ENCODE measurements at places on chromosomes 1 and 21.

- DNase-seq, result no peak
Measured at GRCh38 chr1:25815208-25816111, 4.3 kb upstream of the MTFR1L start.

GRCh38 chr1:25167269-25168192, 64.8 kb downstream of the SYF2 start:
- DNase-seq, result no peak

GRCh38 chr1:151408891-151409290, 9.5 kb downstream of the PSMB4 start:
- no peak for DNase-seq

GRCh38 chr1:79741720-79742421, 735.3 kb upstream of the ADGRL4 start:
- DNase-seq, result no peak

DNA sequence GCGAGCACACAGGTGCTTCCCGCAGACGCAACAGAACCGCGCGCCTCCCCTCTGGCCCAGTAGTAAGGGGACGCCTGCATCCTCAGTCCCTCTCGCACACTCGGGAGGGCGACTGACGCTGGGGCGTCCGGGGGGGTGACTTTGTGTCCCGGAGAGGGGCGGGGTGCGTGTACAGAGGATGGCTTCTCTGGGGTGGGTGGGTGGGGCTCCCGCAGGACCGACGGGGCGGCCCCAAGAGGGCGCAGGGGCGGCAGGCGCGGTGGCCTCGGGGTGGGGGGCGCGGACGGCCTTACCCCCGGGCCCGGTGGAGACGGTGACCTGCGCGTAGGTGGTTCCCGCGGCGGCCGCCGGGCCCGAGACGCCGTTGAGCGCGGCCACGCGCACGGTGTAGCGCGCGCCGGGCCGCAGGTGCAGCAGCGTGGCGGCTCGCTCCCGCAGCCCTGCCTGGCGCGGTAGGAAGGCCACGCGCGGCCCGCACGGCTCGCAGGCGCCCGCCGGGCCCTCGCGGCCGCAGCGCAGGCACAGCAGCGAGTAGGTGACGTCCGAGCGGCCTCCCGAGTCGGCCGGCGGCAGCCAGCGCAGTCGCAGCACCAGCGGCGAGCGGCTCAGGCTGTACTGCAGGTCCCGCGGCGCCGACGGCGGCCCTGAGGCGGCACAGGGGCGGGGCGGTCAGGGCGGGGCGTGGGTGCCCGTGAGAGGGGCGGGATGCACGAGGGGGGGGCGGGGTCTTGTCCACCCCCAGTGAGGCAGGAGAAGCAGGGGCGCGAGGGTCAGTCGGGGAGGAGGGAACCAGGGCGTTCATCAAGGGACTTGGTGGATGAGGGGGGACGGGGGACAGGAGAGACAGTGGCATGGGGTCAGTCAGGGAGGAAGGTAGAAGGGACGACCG, 12.1 kb downstream of the EPHA10 start:
- DNase-seq, result no peak

- peak; percentile 53 for DNase-seq
Measured at GRCh38 chr1:61287014-61287413, 204.7 kb downstream of the NFIA start.

DNA sequence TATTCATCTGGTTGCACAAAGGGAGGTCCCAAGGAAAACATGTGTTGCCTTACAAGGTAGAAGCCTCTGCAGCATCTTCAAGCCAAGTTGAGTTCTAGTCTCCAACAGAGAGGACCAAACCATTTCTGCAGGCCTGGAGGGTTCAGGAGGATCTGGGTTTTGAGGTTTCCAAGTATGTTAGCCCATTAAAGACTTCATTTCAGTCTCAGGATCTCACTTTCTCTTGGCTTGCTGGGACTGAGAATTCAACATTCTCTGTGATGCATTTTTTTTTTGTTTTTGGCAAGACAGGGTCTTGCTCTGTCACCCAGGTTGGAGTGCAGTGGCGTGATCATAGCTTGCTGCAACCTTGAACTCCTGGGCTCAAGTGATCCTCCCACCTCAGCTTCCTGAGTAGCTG, 8.8 kb upstream of the MYOCOS start:
- no peak for DNase-seq

DNA sequence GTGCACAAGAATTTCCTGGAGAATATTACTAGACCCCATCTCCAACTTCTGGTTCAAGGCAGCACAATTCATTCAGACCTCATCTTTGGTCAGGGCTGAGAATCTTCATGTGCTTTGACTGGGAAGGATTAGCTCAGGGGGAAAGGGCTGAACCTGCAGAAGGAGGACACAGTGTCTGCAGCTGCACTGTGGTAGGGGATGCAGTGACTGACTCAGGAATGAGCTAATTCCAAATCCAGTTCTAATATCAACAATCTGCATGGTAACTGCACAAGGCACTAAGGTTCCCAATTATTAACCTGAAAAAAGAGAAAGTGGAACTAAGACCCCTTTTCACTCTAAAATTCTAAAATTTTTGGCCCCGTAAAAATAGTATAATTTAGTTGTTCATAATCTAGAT, 31.6 kb downstream of the TTLL7 start:
- no peak for DNase-seq

GRCh38 chr1:17119076-17119772, at the start of gene PADI2:
PADI2 (minus strand) TSS chr1:17119451; CDS start chr1:17119371, 80 bp downstream.
- peak; percentile 35 for DNase-seq

- DNase-seq, result no peak
Measured at GRCh38 chr1:80143361-80143760, 1136.8 kb upstream of the ADGRL4 start.

DNA sequence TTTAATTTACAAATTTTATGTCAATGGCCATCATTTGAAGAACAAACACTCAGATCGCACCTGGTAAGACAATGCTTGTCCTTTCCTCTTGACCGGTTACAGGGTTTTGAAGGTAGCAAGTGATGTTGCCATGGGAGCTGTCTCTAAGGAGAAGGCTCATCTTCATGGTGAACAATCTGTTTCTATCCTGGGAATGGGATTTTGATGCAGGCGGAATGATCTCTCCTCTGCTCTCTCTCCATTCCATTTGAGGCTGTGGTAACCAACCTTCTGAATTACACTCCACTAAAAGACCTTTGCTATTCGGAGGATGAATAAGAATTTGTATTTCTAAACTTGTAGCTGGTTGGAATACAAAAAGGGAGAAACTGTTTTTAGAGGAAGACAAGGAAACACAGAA, 57.9 kb upstream of the SLC5A9 start:
- no peak for DNase-seq

DNA sequence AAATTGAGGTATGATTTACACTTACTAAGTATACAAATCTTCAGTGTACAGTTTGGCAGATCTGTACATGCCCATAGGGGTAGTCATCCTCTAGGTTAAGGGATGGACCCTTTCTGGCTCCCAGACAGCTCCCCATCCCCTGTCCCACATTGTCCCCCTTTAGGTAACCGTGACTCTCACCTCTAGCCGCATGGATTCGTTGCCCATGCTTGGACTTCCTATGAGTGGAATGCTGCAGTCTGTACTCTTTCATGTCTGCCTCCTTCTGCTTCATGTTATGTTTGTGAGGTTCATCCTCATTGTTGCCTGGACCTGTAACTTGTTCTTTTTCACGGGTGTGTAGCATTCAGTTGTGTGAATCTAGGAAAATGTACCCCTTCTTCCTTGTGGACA, 20.3 kb downstream of the SLC37A1 start:
- no peak for DNase-seq

- DNase-seq, result peak; percentile 86
Measured at GRCh38 chr21:37072274-37072987, 440 bp downstream of the PIGP start.

DNA sequence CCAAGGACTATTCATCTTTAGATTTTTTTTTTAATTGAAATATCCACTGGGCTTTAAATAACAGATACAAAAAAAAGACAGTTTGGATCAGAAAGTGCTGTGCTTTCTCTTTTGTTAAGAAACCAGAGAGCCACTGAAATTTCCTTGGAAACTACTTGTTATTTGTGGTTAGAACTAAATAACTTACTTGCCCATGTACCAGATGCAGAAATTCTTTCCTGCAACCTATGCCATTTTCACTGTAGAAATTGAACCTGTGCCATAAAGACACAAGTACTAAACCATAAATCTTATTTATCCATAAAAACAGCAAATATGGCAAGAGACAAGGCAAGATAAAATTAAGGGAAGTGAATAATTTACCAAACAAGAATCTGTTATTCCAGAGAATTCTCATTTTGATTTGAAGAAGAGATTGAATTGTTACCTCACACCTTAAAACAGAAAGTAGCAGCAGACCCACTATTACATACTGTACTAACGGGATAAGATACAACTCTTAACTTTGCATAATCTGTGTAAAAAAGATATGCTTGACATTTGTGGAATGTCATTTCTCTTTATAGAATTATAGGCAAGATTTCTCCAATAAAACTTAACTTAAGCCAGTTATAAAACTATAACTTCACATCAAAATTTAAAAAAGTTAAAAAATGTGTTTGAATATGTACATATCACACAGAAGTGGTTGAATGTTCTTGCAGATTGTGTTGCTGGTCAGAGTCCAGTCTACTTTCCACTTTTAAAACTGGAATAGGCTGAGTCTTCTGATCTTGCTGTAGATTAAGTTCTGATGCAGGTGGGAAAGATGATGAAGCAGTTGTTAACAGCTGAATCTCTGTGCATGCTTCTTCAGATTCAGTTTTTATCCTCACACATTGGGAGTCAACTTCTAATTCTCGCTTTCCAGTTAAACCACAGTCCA, 6.3 kb upstream of the PHTF1 start:
- DNase-seq, result peak; percentile 70

DNA sequence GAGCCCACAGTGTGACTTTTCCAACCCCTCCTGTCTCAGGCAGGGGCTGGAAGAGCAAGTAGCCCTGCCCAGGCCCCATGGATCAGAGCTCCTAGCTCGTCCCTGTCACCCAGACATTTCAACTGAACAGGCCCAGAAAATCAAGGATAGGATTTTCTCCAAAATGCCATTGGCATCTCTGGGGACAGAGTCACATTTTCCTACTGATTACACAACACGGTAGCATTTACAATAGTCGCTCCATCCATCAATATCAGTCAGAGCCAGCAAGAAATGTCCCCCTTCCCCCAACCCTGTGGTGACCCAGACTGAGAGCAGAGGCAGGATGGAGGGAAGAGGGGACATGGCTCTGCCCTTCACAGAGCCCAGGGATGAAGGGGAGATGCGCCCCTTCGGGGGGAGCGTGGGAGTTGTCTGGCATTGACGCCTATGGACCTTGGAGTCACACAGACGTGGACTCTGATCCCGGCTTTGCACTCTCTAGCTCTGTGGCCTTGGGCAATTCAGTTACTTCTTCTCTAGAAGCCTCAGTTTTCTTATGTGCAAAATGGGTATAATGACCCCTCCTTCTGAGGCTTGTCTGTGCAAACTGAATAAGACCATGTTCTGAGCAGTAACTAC, 275.6 kb downstream of the FOXD2 start:
- no peak for DNase-seq

GRCh38 chr1:47724432-47724999, 272.7 kb downstream of the TRABD2B start:
- DNase-seq, result no peak

DNA sequence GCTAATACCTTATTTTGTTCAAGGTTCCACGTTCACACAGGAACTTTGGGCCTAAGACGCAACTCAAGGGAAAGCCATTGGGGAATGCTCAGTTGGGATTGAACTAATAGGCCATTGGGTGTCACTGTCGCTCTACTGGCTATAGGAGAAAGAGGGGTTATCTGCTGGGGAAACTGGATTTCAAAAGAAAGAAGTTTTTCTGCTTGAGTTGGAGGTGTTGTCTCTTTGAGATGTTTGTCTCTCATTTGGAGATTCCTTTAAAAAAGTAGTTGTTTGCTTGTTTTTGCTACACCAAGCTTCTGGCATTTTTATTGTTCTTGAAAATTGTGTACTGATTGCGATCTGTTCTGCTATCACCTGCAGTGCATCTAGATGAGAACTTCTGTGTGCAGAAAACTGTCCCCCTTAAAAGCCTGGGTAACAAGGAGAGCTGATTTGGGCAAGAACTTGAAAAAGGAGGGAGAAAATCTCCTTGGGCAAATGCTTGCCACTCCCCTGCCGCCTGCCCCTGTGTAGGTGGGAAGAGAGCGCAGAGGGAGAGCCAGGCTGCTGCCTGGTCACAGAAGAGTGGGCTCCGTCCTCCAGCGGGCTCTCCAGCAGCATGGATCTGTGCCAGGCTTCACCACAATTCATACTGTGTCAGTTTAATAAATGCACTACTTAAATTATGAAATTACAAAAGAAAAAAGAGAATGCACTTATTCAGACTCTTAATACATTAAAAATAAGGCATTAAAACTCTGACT, 39.9 kb downstream of the PEX14 start:
- peak; percentile 36 for DNase-seq

GRCh38 chr21:44846485-44847260, 26.8 kb downstream of the PTTG1IP start:
- no peak for DNase-seq

DNA sequence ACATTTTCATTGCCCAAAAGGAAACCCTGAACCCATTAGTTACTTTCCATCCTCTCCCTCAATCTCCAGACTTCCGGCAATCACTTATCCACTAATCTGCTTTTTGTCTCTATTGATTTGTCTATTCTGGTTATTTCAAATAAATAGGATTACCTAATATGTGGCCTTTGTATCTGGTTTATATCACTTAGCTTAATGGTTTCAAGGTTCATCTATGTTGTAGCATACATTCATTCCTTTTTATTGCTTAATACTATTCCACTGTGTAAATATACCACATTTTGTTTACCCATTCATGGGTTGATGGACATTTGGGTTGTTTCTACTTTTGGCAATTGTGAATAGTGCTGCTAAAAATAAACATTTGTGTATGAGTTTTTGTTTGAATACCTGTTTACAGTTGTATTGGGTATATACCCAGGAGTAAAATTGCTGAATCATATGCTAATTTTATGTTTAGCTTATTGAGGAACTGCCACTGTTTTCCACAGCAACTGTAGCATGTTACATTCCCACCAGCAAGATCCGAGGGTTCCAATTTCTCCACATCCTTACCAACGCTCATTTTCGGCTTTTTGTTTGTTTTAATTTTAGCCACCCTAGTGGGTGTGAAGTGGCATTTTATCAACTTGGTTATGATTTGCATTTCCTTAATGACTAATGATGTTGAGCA, 2.5 kb upstream of the SLC25A44 start:
- no peak for DNase-seq
